ENCODE measurements at places on chromosomes 12 and 14.

DNA sequence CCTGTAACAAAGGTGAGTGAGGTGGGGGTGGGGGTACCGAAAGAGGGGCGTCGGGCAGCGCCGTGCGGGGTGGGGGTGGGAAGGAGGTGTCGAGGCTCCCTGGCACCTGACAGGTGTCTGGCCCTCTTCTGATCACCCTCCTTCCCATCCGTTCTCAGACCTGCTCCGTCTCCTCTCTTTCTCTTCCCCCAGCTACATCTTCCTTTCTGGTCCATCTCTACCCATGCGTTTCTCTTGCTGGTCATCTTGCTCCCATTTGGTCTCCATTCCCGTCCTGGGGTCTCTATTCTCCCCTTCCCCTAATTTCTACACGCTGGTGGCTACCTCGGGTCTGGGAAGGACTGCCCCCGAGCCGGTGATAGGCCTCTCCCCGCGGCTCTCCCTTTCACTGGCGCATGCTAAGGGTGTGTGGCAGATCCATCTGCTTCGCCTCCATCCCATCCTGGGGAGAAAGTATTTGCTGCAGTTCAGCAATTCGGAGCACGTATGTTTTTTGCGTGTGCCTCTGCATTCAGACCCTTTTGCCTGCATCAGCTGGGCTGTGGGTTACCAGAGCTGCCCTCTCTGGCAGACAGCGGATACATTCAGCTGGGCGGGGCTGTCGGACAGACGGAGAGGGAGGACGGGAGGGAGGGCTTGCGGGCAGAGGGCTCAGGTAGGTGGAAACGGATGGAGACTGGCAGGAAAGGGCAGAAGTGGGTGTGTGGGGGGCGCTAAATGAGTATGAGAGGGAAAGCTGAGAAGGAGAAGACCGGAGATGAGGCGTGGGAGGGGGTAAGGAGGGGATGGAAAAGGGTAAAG is 730 bp downstream of the CLSTN3 start:
- peak; percentile 78 for DNase-seq

- no peak for DNase-seq
These were observed 24.2 kb downstream of the ZNF664 start for GRCh38 chr12:123997033-123997822.

GRCh38 chr14:103001651-103002396 is 55.5 kb downstream of the CDC42BPB start:
- no peak for DNase-seq

GRCh38 chr14:68928770-68929550 is 50.1 kb downstream of the ACTN1 start:
- no peak for DNase-seq

- DNase-seq: no peak
These were observed 90.0 kb upstream of the PLEKHA5 start for GRCh38 chr12:19039515-19039914.

DNA sequence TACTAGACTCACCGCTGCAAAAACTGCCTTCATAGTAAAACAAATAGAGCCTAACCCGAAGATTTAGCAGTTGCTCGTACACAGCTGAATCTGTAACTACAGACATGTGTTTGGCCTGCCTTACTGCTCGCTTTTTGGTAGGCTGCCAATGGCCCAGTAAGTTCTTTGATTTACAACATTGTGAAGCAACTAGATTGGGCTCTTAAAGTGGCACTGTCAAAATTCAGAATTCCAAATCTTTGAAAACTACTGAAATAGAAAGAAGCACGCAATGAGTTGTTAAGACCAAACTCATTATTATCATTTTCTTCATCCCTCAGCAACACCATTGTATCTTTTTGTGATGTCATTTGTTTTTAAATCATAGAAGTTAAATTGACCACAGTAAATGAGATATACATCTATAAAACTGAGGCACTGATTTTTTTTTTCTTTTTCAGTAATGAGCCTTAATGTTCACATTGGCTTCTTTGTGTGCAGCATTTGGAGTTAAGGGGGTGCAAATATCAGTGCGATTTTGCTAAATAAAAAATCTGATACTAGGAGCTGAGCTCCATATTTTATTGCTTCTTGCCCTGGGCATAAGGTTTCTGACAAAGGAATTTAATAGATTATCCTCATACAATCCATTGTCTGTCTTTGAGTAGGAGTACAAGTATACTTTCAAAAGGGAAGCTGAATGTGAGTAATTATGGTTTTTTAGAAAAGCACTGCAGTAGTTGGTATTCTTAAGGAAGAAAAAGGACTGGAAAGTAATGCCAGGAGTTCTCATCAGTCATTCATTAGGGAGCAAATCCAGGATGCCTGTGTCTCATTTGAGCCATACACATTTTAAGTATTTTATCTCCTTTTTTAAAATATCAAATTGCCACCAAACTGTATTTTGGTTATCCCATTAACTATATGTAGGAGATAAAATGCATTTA is 138.5 kb downstream of the KICS2 start:
- no peak for DNase-seq

GRCh38 chr14:43168371-43168925 is 1338.6 kb downstream of the FSCB start:
- no peak for DNase-seq

DNA sequence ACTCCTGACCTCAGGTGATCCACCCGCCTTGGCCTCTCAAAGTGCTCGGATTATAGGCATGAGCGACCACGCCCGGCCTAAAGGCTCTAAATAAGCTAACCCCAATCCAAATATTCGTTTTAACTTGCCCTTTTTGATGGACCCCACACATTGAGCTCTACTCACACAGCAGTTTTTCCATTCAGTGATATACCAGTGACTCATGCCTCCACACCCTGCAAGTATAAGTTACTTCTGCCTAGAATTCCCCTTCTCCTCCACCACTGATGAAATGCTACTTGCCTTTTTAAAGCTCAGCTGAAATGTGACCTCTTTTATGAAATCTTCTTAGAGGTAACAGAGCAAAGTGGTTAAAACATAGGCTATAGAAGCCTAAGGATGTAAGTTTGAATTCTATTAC is 68.8 kb downstream of the EXOC5 start:
- DNase-seq: no peak

DNA sequence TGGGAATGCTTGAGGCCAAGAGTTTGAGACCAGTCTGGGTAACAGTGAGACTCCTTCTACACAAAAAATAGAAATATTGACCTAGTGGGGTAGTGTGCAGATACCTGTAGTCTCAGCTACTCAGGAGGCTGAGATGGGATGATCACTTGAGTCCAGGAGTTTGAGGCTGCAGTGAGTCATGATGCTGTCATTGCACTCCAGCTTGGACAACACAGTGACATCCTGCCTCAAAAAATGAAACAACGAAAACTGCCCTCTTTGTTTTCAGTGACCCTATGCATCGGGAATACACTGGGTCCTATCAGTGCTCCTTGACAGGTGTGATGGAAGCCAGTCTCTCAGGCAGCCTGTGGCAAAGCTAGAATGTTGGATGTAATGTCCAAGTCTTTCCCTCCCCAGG is 311.5 kb upstream of the OR4E1 start:
- no peak for DNase-seq

DNA sequence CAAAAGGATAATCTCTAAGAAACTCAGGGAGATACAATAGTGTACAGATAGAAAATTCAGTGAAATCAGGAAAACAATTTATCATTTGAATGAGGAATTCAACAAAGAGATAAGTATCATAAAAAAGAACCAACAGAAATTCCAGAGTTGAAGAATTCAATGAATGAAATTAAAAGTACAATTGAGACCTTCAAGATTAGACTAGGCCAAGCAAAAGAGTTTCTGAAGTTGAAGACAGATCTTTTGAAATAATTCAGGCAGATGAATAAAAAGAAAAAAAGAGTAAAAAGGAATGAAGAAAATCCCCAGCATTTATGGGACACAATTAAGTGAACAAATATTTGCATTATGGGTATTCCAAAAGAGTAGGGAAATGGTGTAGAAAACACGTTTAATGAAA is 412.6 kb downstream of the TMEM121 start:
- no peak for DNase-seq

DNA sequence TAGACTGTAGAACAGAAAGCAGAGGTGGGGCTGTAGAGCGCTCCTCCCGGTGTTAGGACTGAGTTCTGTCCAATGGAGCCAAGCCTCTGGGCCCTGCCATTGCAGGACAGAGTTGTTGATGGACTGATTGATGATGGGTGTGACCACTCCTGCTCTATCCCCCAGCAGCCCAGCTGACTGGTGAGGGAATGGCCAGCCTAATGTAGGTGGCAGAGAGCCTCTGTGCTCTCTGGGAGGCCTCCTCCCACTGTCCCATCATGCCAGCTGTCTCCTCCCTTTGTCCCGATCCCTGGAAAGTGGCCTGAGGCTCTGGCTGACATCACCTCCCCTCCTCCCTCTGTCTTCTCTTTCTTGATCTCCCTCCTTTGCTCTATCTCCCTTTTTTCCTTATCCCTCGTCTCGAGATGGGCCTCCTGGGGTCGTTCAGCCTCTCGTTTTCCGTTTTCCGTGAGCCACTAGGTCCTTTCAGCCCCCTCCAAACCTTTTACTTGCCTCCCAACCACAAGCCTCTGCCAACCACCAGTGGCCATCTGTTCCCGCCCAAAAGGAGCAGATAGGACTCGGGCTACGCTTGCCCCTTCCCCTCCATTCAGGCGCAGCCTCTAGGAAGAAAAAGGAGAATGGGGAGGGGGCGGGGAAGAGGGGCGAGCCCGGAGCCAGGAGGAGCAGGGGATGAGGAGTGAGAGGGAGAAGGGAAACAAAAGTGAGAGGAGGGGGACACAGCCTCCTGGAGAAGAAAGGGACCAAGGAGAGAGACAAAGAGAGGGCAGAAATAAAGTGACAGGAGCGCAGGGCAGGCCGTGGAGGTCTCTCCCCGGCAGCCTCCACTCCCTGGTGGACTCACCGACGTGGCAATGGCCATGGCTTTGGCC is 572 bp downstream of the EFS start:
- no peak for DNase-seq

GRCh38 chr14:23049011-23049410 is 7.0 kb downstream of the PSMB11 start:
- no peak for DNase-seq

DNA sequence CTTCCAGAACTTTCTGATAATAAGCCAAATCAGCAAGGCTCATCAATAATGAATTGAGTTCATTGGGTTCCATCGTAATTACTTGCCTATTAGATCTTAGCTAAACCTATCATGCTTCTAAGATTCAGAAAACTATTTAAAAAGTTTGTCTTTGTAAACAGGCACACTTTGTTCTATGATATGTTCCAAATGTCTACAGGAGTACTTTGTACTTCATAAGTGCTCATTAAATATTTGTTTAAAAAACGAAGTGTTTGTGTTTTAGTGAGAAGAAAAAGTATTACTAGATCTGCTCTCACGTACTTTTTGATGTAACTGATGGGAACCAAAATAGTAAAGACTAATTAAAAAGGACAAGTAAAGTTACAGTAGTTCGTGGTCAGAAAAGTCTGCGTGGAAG is 172.8 kb upstream of the FLRT2 start:
- no peak for DNase-seq

DNA sequence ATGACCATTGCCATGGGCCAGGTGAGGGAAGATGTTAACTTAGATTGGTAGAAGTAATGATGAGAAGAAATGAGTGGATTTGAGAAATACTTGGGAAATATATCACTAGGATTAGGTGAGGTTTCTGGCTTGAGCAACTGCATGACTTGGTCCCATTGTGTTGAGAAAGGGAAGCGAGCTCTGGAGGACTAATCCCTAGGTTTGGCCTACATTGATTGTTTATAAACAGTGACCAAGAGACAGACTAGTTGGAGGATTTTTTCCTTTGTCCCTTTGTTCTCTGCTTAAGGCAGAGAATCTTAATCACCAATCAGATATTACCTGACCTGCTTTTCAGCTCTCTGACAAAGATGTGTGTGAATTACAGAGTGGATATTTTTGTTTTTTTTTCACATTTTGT is 100.5 kb downstream of the AEBP2 start:
- no peak for DNase-seq

GRCh38 chr14:97177016-97177415 is 379.8 kb downstream of the VRK1 start:
- DNase-seq: no peak

- DNase-seq: no peak
These were observed 449.6 kb downstream of the TMEM117 start for GRCh38 chr12:44285321-44285960.

- no peak for DNase-seq
These were observed 35.1 kb upstream of the MMP19 start for GRCh38 chr12:55877824-55878223.

- DNase-seq: no peak
These were observed 1.5 kb downstream of the NRIP2 start for GRCh38 chr12:2833327-2833726.

GRCh38 chr12:47359310-47360092 is 279.7 kb upstream of the AMIGO2 start:
- no peak for DNase-seq

- DNase-seq: no peak
These were observed 32.5 kb downstream of the FBXO34 start for GRCh38 chr14:55303691-55304145.

DNA sequence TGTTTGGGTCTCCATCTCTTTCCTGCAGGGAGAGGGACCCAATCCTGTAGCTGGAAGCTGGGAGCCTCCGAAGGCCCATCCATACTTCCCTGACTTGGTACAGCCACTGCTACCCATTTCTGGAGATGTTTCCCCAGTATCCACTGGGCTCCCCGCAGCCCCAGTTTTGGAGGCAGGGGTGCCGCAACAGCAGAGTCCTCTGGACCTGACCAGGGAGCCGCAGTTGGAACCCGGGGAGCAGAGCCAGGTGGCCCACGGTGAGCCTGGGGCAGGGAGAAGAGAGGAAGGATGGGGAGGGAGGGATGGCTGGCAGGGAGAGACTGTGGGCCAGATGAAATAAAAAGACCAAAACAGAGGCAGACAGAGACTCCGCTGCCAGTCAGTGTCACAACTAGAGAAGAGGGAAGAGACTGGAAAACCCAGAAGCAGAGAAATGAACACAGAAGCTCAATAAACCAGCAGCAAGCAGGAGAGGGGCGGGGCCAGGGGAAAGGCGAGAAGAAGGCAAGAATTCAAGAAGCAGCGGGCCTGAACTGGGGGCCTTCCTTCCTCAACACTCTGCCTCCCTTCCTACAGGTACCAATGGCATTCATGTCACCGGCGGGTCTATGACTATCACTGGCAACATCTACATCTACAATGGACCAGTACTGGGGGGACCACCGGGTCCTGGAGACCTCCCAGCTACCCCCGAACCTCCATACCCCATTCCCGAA is 6.3 kb downstream of the LTBR start:
- DNase-seq: no peak

DNA sequence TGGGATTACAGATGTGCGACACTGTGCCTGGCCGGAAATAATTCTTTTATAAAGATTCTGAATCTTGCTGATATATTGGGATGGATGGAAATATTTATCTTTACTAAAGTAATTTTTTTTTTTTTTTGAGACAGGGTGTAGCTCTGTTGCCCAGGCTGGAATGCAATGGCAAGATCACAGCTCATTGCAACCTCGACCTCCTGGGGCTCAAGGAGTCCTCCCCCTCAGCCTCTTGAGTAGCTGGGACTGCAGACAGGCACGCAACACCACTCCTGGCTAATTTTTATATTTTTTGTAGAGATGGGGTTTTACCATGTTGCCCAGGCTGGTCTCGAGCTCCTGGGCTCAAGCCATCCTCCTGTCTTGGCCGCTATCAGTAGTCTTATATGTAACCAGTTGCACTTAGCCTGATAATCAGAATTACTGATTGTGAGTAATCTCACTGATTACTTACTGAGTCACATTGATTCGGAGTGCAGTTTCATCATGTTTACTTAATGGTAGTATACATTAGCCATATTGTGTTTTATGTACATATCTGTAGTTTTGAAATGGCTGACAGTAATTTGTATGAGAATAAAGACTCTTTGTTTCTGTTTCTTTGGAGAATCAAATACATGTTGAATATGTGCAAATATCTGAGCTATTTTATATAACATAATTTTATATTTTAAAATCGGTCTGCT is 50.4 kb upstream of the LRTM2 start:
- DNase-seq: no peak

- no peak for DNase-seq
These were observed 16.5 kb downstream of the CCER1 start for GRCh38 chr12:90938451-90938850.

- no peak for DNase-seq
These were observed 8.3 kb downstream of the ADGRD1 start for GRCh38 chr12:130961921-130962451.
